Activated naive CD8-positive, alpha-beta T cell treated with anti-CD3 and anti-CD28 coated beads, Interleukin-2, amount 10 ng/mL, durations not matched to agents 7 days and 5 days (primary cell): ENCODE measurements at places on chromosomes 11 and 22. TPM values are rescaled to one million over a fixed set of nuclear protein-coding genes. Genes with fewer than 3 reads are reported as not detected.

DNA sequence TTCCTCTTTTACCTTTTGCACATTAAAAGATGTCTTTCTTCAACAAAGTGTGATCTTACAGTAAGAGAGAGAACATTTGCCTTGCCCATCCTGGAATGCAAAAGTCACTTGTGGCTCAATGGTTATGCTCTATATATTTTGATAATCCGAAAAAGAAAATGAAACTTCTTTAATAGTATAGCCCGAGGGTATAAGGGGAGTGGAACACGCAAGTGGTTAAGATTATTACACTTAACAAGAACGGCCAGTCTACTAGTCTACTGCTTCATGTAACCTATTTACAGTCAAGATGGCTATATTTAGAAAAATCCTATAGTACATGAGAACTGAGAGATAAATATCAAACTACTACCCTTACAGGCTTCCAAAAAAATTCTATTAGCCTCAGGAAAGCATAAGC, 86.1 kb downstream of the CADM1 start:
- H3K4me1 ChIP-seq, result no peaks in the 10 kb centered on the region
- no peak overlapping the region for H3K4me3 ChIP-seq
- no peaks in the 10 kb centered on the region for H3K27me3 ChIP-seq
- DNase-seq, result no peak

The TMPRSS13 gene
- 2.7 TPM for total RNA-seq

GRCh38 chr11:35373284-35373933, 45.9 kb downstream of the SLC1A2 start:
- no peaks in the 10 kb centered on the region for H3K36me3 ChIP-seq
- peaks cover 8% of the 10 kb centered on the region for H3K27me3 ChIP-seq

DNA sequence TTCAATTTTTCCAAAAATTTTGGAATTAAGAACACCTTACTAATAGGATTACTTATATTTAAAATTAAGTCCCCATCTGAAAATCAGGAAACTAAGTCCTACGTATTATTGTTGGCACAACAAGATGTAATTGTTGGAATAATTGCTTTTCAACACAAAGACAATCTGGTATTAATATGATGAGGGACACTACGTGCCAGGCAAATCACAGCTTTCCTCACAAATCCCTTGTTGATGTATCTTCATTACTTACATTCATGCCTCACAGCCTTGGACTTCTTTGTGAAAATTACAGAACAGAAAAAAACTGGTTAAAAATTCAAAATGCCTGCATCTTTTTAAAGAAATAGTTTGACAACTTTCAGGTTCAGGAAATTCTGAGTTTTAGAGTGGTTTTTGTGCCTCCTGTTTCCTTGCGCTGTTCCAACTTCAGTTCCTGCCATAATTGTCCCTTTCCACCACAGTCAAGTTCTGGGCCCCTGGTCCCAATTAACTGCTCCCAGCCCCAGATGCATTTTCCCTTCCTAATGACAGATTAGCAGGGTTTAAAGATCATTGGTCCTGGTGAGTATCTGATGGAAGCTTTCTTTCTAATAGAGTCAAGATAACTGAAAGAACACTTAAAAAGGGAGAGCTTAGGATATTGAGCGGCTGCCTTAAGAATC, 23.3 kb upstream of the CCDC34 start:
- no peak overlapping the region for H3K4me3 ChIP-seq
- no peak for DNase-seq
- no peaks in the 10 kb centered on the region for H3K4me1 ChIP-seq
- H3K27me3 ChIP-seq, result peaks cover 13% of the 10 kb centered on the region

The NCR3LG1 gene
- total RNA-seq, result 2.9 TPM

DNA sequence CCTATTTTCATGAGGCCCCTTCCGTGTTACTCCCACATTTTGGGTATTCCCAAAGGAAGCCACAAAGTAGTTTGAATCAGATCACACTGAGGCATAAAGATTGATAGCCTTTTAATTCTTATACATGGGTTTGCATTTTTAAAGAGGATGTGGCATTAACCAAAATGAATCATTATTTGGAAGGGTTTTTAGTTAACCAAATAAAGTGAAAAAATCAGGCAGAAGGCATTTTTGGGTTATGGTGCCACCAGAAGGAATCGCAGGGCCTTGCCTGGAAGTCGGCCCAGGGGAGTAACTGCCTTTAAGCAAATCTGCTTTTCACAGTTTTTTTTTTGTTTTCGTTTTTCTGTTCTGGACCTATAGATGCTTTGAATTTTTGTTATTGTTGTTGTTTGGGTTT, 55.4 kb downstream of the HSD17B12 start:
- H3K36me3 ChIP-seq, result peaks cover 53% of the 10 kb centered on the region
- H3K4me1 ChIP-seq, result peaks cover 10% of the 10 kb centered on the region
- H3K4me3 ChIP-seq, result no peak overlapping the region
- no peak overlapping the region for H3K27ac ChIP-seq
- DNase-seq, result no peak
